Endothelial cell of umbilical vein (primary cell): ENCODE measurements at places on chromosomes 12 and 14.

GRCh38 chr12:117506333-117506732 is 144.9 kb upstream of the NOS1 start:
- no peaks in the 10 kb centered on the region for H3K27me3 ChIP-seq
- H3K4me3 ChIP-seq, result no peak overlapping the region
- DNase-seq, result no peak
- no peak overlapping the region for H3K27ac ChIP-seq

- no peak for DNase-seq
- H3K4me1 ChIP-seq, result no peaks in the 10 kb centered on the region
- H3K27me3 ChIP-seq, result no peaks in the 10 kb centered on the region
- H3K36me3 ChIP-seq, result no peaks in the 10 kb centered on the region
These were observed 76.1 kb downstream of the RBM19 start for GRCh38 chr12:113889891-113890581.

DNA sequence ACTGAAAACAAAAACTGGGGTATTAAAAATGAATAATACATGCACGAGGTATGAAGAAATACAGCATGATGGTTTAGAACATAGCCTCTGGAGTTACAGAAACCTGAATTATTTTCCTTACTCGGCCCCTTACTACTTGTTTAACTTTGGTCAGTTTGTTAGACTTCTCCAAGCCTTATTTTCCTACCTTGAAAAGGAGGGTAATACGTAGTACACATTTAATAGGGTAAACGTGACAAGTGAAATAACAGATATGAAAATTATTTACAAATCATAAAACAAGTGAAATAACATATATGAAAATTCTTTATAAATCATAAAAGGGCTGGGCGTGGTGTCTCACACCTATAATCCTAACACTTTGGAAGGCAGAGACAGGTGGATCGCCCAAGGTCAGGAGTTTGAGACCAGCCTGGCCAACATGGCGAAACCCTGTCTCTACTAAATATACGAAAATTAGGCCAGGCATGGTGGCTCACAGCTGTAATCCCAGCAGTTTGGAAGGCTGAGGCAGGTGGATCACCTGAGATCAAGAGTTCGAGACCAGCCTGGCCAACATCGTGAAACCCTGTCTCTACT is 11.4 kb upstream of the PKP2 start:
- DNase-seq, result no peak
- H3K36me3 ChIP-seq, result no peaks in the 10 kb centered on the region
- H3K4me3 ChIP-seq, result no peak overlapping the region
- H3K27ac ChIP-seq, result no peak overlapping the region

DNA sequence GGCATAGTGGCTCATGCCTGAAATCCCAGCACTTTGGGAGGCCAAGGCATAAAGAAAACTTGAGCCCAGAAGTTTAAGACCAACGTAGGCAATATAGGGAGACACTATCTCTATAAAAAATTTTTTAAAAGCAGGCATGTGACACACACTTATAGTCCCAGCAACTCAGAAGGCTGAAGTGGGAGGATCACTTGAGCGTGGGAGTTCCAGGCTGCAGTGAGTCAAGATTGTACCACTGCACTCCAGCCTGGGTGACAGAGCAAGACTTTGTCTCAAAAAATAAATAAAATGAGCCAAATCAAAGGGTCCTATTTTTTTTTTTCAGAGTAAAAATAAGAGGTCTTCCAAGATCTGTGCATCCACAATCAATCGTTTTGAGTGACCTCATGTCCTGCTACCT is 237.6 kb downstream of the SLC16A7 start:
- no peaks in the 10 kb centered on the region for H3K27me3 ChIP-seq
- no peak for DNase-seq
- H3K27ac ChIP-seq, result no peak overlapping the region
- H3K36me3 ChIP-seq, result no peaks in the 10 kb centered on the region

DNA sequence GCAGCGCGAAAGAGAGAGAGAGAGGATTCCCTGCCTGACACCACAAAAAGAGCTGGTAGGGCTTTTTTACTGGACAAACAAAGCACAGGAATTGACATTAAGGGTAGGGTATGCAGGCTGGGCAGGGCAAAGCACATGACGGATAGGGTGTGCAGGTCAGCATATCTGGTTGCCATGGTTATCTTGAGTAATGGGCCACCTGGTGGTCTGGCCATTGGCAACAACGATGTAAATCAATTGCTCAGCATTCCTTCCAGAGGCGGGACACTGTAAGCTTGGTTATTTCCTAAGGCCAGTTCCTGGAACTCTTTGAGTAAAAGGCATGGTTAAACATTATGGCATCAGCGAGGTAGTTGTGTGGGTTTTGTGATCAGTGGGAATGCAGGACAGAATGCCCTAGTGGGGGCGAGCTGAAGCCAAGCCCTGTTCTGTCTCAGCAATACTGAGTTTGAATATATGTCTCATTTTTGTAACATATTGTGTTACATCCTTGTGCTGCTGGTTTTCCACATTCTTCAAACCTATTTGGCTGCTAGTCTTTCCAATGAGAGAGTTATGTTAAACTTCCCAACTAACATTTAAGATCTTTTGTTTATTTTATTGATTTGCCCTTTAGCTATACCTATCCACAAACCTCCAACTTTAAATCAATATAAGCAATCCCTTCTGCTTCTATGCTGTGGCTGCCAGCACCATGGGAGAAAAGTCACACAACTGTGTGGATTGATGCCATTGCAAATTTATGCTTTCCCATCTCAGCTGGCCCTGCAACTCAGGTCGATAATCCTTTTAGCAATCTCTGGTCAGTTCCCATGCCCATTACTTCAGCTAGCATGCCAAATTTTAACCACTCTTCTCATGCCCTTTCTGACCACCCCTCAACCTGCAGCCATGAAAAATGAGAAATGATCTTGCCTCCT is 396.7 kb upstream of the PDE3A start:
- H3K27me3 ChIP-seq, result no peaks in the 10 kb centered on the region
- peaks cover 29% of the 10 kb centered on the region for H3K4me1 ChIP-seq
- no peaks in the 10 kb centered on the region for H3K36me3 ChIP-seq
- no peak overlapping the region for H3K27ac ChIP-seq
